ENCODE measurements at places on chromosomes 3 and 15.

DNA sequence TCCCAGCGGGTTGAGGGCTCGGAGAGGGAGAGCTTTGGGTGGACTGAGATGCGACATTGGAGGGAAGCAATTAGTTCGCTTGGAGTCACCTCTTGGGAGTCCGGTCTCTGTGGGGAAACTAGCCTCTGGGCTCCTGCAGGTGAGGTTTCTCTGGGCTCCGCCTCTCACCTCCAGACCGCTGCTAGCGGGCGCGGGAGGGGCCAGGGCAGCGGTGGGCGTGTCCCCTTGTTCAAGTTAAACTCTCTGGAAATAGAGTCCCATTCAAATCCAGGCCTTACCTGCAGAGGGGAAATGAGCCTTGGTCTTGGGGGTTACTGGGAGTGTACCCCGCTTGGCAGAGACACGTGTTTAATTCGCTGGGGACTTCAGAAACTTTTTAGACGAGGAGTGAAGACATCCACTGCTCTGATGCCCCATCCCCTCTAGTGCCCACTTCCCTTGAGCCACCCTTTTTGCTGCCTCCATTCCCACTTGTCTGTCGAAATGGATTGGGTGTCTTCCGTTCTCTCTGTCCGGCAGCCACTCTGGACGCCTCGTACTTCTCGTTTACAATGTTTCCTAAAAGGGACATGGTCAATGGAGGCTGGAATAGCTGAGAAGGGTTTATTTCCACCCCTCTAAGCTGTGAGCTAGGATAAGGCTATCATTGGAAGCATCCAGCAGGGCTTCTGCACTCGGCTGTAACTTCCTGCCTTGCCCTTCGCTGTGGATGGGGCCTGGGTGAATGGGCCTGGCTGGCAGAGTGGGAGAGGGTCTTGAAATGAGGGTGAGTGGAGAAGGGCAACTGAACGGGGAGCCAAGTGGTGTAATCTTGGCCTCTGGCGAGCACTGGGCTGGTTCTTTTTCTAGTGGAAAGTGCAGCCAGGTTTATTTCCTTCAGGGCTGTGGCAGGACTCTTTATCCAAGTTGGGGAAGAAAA is 1.1 kb downstream of the MITF start:
- no peak for DNase-seq

DNA sequence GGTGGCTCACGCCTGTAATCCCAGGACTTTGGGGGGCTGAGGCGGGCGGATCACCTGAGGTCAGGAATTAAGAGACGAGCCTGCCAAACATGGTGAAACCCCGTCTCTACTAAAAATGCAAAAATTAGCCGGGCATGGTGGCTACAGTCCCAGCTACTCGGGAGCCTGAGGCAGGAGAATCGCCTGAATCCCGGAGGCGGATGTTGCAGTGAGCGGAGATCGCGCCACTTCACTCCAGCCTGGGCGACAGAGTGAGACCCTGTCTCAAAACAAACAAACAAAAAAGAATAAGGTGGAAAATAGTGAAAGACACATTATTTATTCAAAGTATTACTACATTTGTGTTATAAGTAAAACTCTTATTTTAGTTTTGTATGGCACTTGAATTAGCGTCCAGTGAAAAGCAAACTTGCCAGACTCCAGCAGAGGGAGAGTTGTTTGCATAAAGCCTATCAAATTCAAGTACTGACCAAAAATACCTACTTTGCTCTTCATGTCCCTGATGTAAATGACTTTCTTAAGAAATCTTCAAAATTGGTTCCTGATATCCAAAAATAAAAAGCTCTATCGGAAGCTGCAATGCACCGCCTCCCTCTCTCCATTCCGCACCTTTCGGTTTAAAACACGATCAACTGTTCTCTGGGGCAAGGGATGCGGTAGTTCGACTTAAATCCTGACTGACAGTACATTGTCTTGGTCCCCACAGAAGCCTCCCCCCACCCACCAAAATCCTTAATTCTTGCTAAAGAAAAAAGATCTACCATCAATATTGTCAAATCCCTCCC is 1.2 kb downstream of the TRPM7 start:
- no peak for DNase-seq

- no peak for DNase-seq
Observed at GRCh38 chr3:135310317-135310716, 515.3 kb downstream of the EPHB1 start.

DNA sequence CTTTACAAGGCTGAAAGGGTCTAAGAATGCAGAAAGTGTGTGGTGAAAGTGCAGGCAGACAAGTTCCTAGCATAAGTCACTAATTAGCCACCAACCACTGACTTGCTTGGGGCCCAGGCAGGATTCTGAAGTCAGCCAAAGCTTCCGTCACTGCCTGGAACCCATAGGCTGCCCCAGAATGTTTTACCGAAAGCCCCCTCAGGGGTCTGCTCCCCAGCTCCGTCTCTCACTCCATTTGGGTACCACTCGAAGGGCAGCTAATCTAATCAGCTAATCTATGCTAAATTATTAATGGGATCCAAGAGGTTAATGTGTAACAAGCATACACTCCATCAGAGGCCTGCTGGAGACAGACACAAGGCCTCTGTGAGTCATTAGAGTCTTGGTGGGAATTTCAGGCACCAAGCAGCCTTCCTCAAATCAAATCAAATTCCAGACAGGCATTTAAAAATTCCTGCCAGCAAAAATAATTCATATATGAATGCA is 13.2 kb downstream of the ADAMTS9 start:
- no peak for DNase-seq

GRCh38 chr15:23444269-23444668 is 2.8 kb downstream of the GOLGA6L2 start:
- DNase-seq: no peak

DNA sequence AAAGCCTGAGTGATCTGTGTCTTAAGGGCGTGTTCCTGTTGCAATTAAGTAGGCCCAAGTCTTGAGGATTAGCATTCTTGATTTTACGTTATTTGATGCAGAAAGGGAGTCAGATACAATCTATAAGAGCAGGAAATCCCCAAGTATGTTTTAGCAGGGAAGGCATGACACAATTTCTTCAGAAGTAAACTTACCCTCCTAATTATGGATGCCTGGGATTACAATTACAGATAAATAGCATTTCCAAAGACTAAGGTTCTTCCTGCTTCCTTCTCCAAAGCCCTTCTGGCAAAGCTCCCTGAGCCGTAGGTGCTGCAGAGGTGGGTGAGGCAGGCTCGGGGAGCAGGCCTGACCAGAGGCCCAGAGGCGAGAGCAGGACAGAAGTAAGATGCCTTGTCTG is 34.9 kb upstream of the ST6GAL1 start:
- no peak for DNase-seq

GRCh38 chr3:116950301-116951055 is 240.9 kb downstream of the TUSC7 start:
- no peak for DNase-seq

GRCh38 chr3:33900440-33900808 is 102.0 kb downstream of the PDCD6IP start:
- no peak for DNase-seq

- no peak for DNase-seq
Observed at GRCh38 chr3:133295199-133295901, 104.5 kb upstream of the BFSP2 start.

DNA sequence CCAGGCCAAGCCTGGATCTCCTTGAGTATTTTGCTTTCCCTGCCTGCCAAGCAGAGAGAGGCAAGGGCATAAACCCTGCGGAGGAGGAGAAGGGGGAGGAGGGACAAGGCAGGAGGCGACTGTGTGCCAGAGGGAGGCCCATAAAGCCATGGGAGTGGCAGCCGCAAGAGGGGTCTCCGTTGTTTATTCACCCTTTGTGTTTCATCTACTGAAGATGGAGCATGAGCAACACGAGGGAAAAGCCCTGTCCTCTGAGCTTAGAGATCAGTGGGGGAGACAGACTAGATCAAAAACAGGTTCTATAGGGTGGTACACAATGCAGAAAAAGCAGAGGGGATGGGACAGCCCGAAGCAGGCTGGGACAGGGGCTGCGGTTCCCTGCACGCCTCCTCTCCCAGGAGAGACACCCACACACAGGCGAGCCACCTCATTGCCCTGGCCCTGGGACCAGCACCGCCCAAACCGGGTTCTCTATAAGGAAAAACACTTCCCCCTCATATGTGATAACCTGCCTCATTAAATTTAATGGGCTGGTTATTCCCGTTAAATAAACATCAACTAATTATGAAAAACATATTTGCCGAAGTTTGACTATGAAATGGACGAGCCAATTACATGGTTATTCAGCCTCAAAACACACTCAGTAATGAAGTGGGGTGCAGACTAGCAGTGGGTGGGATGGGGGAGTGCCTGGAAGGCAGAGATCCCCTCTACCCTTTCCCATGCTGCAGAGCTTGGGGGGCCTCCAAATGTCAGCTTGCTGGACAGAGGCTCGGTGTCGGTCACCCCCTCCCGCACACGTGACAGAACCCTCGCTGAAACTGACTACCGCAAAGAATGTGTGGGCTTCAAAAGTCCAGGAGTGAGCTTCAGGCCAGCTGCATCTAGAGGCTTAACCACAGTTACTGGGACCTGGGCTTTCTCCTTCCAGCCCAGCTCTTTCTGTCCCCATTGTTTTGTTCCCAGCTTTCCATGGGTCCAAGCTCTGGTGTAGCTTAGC is 14.2 kb upstream of the PLXNA1 start:
- no peak for DNase-seq

GRCh38 chr3:45510519-45510918 is 84.0 kb upstream of the LIMD1 start:
- DNase-seq: no peak

GRCh38 chr3:13166243-13167063 is 93.2 kb upstream of the IQSEC1 start:
- DNase-seq: no peak

GRCh38 chr3:189842681-189843602 is 211.8 kb downstream of the TP63 start:
- DNase-seq: no peak

DNA sequence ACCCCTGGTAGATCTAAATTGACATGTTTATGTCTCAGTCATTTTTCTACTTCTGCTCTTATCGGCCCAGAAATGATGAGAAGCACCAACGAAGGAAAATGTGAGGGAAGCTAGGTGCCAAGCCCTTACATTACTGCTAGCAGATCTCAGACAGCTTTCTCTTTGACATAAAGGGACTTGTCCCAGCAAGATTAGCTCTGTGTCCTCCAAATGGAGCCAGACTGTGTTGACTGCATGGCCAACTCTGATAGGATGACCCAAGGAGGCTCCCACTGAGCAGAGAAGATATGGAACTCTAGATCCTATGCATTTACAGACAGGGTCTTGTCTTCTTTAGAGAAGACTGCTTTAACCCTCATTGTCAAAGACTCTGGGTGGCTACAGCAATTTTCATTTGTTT is 2.8 kb upstream of the MCTP2 start:
- DNase-seq: no peak
